ENCODE measurements at places on chromosomes 5 and 9.

GRCh38 chr9:126376311-126377175 is 49.9 kb downstream of the MVB12B start:
- peak; percentile 64 for DNase-seq

GRCh38 chr9:114389612-114390368 is 2.0 kb upstream of the AKNA start:
- no peak for DNase-seq

GRCh38 chr5:84718377-84718776 is 333.7 kb upstream of the EDIL3 start:
- no peak for DNase-seq

DNA sequence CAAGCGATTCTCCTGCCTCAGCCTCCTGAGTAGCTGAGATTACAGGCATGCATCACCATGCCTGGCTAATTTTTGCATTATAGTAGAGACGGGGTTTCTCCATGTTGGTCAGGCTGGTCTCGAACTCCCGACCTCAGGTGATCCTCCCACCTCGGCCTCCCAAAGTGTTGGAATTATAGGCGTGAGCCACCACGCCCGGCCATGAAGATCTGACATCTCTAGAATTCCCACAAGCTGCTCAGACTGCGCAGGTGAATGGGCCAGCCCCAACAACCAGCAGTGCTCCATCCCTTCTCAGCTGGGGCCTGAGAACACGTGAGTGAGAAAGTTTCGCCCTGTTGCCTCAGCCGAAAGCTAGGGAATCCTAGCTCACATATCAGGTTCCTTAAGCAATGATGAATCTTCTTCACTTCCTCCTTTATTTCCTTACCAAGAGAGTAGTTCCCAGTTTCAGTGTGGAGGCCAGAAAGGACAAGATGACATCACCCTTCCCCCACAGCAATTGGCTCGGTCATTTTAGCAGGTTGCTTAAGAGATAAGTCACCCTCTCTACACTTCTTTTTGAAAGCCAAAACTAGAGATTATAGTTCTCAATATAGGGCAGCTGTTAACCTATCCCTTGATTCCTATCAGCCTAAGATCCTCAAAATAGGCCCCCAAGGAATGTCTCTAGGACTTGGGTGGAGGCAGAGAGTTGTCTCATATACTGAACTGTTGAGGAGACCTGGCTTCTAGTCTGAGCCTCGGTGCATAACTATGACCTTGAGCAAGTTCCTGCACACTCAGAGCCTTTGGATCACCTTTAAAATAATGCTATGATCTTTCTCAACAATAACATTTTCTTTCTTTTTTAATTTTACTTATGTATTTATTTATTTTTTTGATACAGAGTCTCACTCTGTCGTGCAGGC is 23.9 kb upstream of the PPP2CA start:
- no peak for DNase-seq

- DNase-seq, result no peak
These were observed 143.0 kb downstream of the FGF1 start for GRCh38 chr5:142542906-142543305.

- DNase-seq, result no peak
These were observed 41.0 kb upstream of the FBN2 start for GRCh38 chr5:128579093-128579492.

DNA sequence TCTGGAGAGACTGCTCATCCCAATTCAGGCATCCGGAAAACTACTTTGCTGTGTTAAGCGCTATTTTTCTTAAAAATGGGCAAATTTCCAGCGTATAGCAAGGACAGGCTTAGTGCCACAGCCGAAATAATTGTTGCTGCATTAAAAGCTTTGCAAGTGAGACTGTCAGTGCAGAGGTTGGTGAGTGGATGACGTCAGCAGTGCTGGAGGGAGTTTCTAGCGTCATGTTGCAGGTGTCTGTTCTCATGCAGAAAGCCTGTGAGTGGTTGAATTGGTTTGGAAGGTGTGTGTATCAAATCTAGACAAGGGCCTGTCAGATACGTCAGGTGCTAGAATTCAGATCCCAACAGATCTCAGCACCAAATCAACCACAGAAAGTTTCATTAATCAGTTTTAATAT is 204.4 kb downstream of the TRIO start:
- DNase-seq, result no peak

- no peak for DNase-seq
These were observed 17.4 kb upstream of the IL33 start for GRCh38 chr9:6198251-6198650.

- DNase-seq, result no peak
These were observed 290.8 kb downstream of the YTHDC2 start for GRCh38 chr5:113804264-113804663.

GRCh38 chr9:134325813-134326723 is at the start of gene RXRA:
Gene RXRA, plus strand, starts transcription at chr9:134326455. Its CDS starts 177 bp downstream, at chr9:134326632.
- DNase-seq, result peak; percentile 68

- DNase-seq, result no peak
These were observed 1.1 kb upstream of the CCDC187 start for GRCh38 chr9:136304981-136305380.

GRCh38 chr5:116144103-116144502 is 59.3 kb downstream of the COMMD10 start:
- no peak for DNase-seq

DNA sequence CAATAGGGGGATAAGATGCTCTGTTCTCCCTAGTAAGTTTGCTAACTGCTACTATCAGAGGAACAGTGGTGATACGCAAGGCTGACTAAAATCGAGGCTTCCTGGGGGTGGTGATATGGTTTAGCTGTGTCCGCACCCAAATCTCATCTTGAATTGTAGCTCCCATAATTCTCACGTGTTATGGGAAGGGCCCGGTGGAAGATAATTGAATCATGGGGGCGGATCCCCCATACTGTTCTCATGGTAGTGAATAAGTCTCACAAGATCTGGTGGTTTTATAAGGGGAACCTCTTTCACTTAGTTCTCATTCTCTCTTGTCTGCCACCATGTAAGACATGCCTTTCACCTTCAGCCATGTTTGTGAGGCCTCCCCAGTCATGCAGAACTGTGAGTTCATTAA is 135.1 kb downstream of the LHFPL2 start:
- no peak for DNase-seq

- DNase-seq, result peak; percentile 42
These were observed 49.6 kb upstream of the RXRA start for GRCh38 chr9:134276453-134277245.

- no peak for DNase-seq
These were observed 21.5 kb downstream of the FAM151B start for GRCh38 chr5:80509362-80509761.

DNA sequence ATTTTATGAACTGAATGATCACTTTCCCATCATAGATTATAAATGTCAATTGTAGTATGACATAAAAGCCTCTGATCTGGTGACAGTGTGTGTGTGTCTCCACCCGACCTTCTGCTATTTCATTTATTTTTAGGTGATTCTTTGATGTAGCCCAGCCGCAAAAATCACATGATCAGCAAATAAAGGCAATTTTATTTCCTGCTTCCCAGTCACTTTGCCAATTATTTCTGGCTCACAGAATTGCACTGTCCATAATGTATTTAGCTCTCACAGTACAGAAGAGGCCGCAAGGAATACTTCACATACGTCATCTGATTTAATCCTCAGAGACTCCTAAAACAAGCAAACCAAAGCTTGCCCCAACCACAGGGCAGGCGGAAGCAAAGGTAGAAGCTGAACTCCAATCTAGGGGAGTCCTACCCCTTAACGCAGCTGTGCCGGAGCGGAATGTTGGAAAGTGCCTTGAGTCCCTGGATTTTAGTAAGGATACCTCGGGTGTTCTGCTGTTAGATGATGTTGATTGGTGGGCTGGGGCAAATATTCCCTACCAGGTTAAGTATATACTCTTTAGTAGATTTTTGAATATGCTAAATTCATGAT is 384.0 kb upstream of the IRX4 start:
- no peak for DNase-seq

DNA sequence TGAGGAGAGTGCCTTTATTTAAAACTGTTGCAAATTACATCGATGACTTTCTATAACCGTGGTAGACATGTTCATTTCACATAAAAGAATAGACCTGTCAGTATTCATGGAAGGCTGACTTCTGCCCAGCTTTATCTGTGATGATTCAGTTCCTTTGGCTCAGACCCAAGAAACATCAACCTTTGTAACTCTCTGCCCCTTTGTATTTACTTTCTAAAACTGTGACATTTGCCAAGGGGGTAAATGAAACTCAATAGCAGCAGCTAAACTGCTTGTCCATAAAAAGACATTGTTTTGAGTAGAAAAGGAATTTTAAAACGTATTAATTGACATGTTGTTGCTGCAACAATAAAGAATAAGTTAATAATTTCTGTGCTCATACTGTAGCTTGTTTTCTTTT is 137.8 kb upstream of the ANKH start:
- peak; percentile 28 for DNase-seq

DNA sequence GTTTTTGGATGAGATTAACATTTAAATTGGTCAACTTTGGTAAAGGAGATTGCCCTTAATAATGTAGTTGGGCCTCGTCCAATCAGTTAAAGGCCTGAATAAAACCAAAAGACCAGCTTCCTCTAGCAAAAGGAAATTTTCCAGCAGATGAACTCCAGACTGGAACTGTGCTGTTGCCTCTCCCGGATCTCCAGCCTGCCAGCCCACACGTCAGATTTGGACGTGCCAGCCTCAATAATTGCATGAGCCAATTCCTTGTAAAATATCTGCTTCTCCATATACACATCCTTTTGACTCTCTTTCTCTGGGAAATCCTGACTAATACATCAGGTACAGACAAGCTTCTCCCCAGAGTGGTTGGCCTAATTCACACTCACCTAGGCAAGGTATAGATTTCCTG is 175.8 kb upstream of the ADCY2 start:
- DNase-seq, result no peak

DNA sequence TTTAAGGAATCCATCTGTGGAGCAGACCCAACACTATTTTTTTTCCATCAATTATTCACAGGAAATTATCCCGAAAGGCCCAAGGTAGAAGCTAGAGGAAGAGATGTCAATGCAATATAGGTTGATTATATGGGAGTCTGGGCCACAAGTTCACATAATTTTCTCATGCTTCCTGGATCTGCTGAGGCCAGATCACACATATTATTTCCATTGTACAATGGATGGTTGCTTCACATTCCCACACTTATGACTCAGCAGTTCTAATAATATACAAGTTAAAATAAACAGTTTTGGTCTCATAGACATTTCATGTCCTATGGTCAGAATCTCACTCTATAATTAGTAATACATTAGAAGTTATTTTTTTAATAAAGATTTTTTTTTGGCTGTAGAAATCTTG is 66.0 kb upstream of the PTPRD start:
- DNase-seq, result no peak

GRCh38 chr5:6584727-6585126 is 48.1 kb downstream of the NSUN2 start:
- no peak for DNase-seq

GRCh38 chr5:135073761-135074345 is 39.8 kb upstream of the PITX1 start:
- DNase-seq, result no peak

GRCh38 chr5:80389580-80389979 is 18.3 kb upstream of the ZFYVE16 start:
- no peak for DNase-seq
